Astrocyte of the spinal cord (primary cell): ENCODE measurements at places on chromosomes 6 and 20.

GRCh38 chr6:156348424-156348823 lies 428.8 kb upstream of the ARID1B start:
- DNase-seq, result no peak

- DNase-seq, result no peak
Measured at GRCh38 chr6:155115893-155116570, 120.9 kb downstream of the TIAM2 start.

DNA sequence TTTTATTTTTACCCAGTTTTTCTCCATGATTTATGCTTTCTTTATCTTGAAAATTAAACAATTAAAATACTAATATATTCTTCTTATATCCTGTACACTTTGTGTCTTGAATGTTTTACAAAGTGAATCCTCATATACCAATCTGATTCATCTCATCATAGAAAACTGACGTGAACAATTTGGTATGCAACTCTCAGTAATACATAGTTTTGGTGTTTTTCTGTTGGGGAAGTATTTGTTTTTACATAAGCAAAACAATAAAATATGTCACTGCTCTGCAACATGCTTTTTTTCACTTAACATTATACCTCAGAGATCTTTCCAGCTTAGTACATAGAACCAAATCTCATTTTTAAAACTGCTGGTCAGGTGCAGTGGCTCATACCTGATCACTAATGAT lies 14.7 kb downstream of the DNAAF9 start:
- no peak for DNase-seq

DNA sequence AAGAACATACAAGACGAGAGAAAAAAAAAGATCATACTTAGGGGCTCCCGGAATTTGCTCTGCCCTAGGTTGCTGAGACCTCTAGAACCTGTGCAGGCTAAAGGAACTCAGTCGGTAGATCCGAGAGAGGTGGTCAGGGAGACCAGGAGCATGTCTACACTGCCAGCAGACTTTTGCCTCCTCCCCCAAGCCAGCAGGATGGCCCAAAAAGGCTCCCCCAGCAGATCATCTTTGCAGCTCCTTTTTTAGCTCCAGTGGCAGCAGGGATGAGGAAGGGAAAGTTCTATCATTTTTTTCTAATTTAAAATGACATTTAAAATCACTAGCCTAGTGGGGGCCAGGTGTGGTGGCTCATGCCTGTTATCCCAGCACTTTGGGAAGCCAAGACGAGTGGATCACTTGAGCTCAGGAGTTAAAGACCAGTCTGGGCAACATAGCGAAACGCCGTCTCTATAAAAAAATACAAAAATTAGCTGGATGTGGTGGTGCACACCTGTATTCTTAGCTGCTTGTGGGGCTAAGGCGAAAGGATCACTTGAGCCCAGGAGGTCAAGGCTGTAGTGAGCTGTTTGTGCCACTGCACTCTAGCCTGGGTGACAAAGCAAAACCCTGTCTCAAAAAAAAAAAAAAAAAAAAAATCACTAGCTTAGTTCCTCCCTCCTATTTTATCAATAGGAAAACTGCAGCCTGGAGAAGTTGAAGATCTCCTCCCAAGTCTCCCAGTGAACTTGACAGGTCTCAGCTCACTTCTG lies 69.3 kb upstream of the MYL9 start:
- no peak for DNase-seq
